ENCODE measurements at places on chromosomes 11 and 22.

GRCh38 chr22:49765091-49765771, 62.4 kb downstream of the BRD1 start:
- no peak for DNase-seq

DNA sequence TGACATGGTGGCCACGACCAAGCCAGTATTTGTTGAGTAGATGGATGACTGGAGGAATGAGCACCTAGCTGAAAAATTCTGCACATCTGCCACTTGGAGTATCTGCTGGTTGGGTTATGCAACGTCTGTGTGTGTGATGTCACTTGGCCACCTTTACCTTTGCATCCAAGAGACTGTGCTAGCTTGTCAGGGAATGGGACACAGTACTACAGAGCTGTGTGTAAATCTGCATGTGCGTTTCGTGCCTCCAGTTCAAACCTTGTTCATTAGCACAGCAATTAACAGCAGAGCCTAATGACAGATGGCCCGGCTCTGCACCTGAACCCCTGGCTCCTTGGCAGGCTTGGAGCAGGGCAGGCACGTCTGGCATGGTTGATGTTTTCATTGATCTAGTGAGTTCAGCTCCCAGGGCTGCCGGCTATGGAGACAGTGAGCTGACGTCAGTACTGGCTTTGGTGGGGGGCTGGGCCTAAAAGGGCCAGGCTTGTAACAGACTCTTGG, 188.4 kb upstream of the NAV2 start:
- no peak for DNase-seq

DNA sequence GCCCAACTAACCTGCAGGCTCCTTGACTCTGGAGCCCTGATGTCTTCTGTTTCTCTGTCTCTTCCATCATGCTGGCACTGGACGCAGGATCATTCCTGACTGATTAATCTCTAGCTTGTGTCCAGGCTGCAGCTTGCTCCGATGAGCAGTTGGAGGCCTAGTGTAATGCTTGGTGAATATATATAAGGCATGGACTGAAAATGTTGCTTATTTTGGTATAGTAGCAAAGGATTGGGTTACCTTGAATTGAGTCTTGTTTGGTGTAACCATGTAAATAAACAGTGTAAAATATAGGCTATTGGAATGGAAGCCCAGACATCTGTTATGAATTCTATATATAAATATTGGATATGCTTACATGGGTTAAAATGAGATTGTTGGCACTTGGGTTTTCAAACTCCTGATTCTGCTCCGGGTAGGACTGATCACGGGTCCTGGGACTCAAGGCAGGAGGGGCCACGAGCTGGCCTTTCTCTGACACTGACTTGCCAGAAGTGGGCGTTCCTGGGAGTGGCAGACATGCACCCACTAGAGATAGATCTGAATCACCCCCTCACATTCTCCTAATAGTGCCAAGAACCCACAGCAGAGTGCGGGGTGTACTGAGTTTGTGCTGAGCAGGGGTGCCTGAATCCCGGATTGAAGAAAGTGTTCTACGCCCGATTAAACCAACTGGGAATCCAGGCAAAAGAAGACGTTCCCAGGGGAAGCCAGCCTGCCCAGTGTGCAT, 25.8 kb downstream of the LRP5 start:
- no peak for DNase-seq

DNA sequence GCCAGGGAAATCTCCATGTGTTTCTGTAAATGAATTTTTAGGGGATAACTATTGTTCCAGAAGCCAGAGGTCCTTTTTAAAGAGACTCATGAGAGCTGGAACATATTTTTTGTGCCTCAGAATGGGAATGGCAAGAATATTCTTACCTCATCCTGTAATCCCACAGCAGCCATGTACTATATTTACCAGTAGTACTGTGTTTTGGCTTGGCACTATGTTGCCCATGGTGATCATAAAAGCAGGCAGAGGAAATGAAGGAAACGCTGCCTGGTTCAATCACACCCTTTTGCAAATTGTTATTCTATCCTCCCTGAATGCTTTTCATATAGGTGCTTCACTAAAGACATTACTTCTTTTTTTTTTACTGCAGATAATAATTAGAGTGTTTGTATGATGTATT, 81.0 kb downstream of the ANO3 start:
- no peak for DNase-seq

DNA sequence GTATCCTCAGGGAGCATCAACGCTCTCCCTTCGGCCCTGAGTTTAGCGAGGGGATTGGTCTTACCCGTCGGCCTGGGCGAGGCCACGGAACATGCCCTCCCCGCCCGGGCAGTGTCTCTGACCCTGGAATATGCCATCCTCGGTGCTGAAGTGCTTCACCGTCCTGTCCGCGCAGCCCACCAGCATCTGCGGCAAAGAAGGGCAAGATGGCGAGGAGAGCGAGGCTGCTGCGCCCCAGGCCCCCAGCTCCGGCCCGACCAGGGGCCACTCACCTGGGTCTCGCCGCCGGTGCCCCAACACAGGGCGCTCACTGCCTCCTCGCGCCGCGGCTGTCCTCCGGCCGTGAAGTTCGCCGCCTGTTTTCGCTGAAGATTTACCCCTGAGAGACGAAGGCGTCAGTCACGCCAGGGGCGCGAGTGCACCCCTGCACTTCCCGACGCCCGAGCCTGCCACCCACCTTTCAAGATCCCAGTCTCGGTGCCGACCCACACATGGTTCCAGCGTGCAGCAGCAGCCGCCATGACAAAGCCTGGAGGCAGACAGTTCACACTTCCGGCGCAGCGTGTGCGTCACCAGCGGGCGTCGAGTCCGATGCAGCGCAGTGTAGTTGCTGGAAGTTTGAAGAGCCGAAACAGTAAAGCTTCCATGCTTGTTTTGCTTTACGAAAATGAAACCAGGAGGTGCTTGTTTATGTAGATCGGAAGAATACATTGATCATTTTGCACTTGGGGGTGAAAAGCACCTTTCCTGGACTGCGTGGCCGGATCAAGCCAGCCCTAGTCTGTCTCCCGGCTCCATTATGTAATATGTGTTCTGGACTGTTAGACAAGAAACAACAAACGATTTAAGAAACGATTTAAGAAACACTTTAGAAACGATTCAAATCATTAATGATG, at the start of gene WDR74:
TSS of gene WDR74 (minus strand) at position 541 of the 896 bp plus-strand sequence. CDS start at position 521, 20 bp downstream.
- DNase-seq, result peak; percentile 75

GRCh38 chr11:12251666-12252560, 125.5 kb upstream of the PARVA start:
- no peak for DNase-seq

DNA sequence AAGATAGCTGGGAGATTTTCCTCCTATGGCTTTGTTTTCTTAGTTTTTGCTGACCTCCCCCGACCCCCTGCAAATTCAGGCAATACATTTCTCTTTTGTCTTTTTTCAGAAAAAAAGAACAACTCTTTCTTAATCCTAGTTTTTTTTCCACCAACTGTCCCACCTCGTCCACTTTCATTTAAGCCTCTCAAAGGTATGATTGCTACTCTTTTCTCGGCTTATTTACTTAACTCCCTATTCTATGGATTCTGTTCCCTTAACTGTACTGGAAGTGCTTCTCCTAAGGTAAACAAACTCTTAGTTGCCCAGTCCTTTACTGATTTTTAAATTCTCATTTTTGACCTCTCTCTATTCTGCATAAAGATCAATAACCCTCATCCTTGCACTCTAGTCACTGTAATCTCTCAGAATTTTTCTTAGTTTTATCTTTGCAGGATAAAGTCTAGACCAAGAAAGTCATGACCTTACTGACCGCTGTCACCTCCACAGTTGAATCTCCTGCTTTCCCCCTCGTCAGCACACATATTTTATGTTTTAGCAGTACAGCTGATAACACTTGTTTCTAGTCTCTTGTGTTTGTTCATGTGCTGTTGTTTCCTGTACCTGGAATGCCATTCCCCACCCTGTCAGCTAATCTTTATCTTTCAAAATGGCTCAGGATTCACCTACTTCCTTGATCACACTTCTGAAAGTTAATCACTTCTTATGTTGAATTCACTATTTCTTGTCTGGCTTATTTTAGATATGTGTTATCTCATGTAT, 14.9 kb downstream of the TBCEL start:
- no peak for DNase-seq

DNA sequence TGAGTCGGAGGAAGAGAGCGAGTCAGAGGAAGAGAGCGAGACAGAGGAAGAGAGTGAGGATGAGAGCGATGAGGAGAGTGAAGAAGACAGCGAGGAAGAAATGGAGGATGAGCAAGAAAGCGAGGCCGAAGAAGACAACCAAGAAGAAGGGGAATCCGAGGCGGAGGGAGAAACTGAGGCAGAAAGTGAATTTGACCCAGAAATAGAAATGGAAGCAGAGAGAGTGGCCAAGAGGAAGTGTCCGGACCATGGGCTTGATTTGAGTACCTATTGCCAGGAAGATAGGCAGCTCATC, 780 bp downstream of the TRIM44 start:
- DNase-seq, result no peak

DNA sequence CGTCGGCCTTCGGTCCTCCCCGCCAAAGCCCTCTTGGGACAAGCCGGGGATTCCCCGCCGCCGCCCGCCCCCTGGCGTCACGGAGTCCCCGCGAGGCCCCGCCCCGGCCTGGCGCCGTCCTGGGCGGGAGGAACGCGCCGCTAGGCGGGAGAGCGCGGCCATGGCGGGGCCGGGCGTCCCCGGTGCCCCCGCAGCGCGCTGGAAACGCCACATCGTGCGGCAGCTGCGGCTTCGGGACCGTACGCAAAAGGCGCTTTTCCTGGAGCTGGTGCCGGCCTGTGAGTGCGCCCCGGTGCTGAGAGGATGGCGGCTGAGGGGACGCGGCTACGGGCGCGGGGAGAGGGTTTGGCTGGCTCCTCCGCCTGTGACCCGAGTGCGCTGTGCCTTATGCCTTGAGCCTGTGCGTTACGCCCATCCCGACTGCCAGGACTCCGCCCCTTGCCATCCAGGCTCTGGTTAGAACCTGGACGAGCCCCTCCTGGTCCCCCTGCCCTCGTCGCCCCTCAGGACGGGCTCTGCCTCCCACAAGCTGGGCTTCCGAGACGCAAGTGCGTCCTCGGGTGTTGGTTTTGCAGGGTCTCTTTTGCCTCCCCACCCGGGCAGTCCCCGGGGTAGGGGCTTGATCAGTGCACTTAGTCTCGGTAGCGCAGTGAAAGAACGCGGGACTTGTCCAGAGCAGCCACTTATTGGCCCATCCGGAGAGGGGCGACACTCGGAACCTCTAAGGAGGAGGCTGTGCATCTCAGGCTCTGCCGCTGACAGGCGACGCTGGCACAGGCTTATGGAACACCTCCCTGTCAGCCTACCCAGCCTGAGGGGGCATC, at the start of gene ATG16L2:
TSS of gene ATG16L2 (plus strand) at position 126 of the 824 bp plus-strand sequence. CDS start at position 161, 35 bp downstream.
- DNase-seq, result no peak

DNA sequence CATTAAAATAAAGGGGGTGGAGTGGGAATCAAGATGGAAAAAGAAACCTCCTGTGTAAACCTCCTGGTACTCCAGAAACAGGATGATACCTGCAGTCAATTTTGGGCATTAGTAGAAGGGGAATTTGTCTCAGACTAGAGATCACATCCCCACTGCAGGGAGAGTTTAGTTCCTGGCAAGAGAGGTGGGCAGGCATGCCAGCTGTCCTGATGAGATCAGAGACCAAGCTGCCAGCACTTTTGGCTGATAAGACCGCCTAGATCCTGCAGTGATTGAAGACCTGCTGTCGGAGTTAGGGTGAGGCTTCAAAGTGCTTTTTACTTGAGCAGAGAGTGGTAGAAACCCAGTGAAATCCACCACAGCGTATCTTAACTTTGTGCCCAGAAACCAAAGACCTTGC, 29.7 kb upstream of the NELL1 start:
- DNase-seq, result no peak

GRCh38 chr11:36013950-36014897, 70.4 kb downstream of the LDLRAD3 start:
- DNase-seq, result no peak

GRCh38 chr22:47174671-47175112, 412.2 kb downstream of the TBC1D22A start:
- no peak for DNase-seq

- DNase-seq, result no peak
Measured at GRCh38 chr11:85118151-85118550, 509.0 kb downstream of the DLG2 start.

GRCh38 chr11:131957201-131957600, 586.8 kb downstream of the NTM start:
- no peak for DNase-seq

DNA sequence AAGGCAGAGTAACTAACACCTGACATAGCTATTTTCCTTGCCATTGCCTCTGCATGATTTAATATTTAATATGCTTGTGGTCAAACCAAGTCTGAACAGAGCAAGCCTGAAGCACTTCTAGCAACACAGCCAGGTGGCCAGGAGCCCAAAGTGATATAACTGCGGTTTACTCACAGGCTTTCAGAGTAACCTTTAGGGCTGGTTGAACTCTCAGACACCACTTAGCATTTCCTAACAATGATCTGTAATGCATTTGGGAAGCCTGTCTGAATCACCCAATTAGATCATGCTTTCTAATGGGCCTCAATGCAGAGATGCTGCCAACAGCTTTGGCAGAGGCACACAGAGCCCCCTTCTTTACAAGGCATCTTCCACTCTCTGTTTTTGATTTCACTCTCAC, 96.1 kb downstream of the FDX1 start:
- DNase-seq, result no peak

GRCh38 chr11:113313601-113314000, 782 bp upstream of the TTC12 start:
- no peak for DNase-seq

GRCh38 chr11:33674035-33674814, 26.4 kb downstream of the C11orf91 start:
- DNase-seq, result no peak

DNA sequence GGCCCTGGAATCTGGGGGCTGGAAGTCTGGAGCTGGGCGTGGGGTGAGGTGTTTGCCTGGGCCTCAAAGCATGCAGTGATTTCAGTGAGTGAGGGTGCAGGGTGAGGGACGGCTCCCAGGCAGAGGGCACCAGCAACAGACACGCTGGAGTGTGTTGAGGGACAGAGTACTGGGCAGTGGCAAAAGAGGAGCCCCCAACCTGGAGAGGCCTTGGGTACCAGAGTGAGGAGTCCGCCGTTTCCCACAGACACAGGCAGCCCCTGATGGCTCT, 12.0 kb upstream of the TBC1D22A start:
- no peak for DNase-seq

DNA sequence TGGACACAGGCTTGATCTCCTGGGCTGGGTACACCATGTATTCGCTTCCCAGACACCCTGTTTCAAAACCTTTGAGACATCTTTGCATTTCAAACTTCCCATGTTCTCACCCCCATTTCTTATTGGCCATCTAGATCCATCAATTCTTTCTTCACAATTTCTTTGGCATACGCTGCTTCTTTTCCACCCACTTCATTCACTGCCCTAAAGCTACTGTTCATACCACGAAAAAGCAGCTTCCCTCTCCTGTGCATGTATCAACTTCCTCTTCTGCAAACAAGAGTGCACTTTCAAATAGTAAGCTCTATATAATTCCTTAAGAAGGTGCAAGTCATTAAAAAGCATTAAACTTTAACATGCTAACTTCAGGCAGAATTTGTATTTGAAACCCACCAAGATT, 21.4 kb downstream of the UVRAG start:
- no peak for DNase-seq

- no peak for DNase-seq
Measured at GRCh38 chr11:35623621-35624168, 5.4 kb downstream of the FJX1 start.

GRCh38 chr11:118820412-118821357, 29.7 kb upstream of the DDX6 start:
- peak; percentile 92 for DNase-seq

Measured in cerebellar nuclear complex (tissue), 1 donor.